Naive thymus-derived CD4-positive, alpha-beta T cell (primary cell): ENCODE measurements at places on chromosomes 5 and 9. TPM values are rescaled to one million over a fixed set of nuclear protein-coding genes. Genes with fewer than 3 reads are reported as not detected.

FNIP1 gene
- total RNA-seq = 30.6 TPM

MSMP gene
- total RNA-seq = not detected

- no peaks in the 10 kb centered on the region for H3K36me3 ChIP-seq
- H3K27ac ChIP-seq = no peak overlapping the region
- peaks cover 5% of the 10 kb centered on the region for H3K27me3 ChIP-seq
- no peak for DNase-seq
- peaks cover 13% of the 10 kb centered on the region for H3K4me1 ChIP-seq
- H3K4me3 ChIP-seq = no peak overlapping the region
Observed at GRCh38 chr5:132653716-132654115, 4.3 kb upstream of the IL13 start.

DNA sequence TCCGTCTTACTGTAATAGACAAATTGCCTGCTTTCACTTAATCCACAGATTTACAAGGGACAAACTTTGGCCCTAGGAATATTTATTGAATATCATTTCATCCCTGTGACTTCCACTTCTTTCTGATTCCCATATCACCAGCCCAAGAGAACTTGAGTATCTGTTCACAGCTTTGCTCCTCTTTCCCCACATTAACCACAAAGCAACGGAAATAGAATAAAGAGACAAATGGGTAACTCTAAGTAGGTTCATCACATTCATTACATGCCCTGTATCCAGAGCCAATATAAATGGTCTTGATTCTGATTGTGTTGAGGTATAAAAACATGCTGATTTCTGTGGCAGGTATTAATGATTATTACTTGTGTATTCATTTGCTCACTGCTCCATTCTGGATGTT lies 41.9 kb downstream of the TMEM252 start:
- H3K4me1 ChIP-seq = no peaks in the 10 kb centered on the region
- no peak overlapping the region for H3K4me3 ChIP-seq
- no peak for DNase-seq
- no peaks in the 10 kb centered on the region for H3K36me3 ChIP-seq

DNA sequence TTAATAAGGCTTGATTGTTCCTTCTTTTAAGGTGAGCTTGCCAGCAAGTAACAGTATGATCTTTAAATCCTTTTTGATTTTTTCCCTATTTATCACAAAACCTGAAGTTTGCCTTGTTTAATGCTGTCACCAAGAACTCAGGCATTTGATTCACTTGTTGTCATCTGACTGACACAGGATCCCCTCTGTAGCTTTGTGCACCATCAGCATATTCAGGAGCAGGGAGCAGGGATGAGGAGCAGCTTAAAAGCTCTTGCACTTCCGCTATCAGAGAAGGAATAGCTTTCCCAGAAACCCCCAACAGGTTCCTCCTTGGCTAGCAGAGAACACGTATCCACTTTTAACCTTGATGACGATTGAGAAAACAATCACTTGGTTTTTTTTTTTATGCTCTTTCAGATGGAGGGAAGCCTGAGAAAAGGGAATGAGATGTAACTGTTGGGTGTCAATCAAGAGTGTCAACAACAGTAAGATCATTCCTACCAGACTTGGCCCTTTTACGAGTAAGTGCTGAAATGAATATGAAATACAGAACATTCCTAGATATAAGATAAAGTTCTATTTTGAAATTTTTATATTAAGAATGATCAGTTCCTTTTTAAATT lies 433.1 kb upstream of the CDH18 start:
- H3K27ac ChIP-seq = no peak overlapping the region
- H3K36me3 ChIP-seq = no peaks in the 10 kb centered on the region
- H3K4me3 ChIP-seq = no peak overlapping the region
- DNase-seq = no peak
- no peaks in the 10 kb centered on the region for H3K27me3 ChIP-seq

DNA sequence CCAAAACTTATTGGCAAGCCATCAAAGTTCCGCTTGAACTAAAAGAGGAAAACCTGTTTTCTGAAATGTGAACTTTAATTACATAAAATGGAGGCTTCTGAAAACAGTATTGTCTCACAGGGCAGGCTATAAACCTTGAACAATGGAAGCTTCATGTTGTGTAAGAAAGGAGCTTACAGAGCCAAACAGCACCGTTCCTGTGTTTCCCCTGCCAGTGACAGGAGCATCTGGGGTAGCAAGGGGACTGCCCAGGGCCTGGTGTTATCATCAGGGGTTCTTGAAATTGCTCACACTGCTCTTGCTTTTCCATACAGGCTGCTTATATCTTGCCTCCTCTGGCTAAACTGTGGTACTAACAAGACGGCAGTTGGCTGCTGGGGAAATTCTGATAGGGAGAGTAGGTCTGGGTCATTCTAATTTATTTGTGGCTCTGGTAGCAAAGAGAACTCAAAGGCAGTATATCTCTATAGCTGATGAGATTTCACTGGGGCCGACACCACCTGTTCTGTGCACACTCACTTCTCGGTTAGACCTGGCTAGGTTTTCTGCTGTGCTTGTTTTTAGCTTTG lies 40.4 kb downstream of the BASP1 start:
- DNase-seq = no peak
- H3K27ac ChIP-seq = no peak overlapping the region
- no peaks in the 10 kb centered on the region for H3K36me3 ChIP-seq
- H3K4me3 ChIP-seq = no peak overlapping the region
- H3K27me3 ChIP-seq = no peaks in the 10 kb centered on the region

DNA sequence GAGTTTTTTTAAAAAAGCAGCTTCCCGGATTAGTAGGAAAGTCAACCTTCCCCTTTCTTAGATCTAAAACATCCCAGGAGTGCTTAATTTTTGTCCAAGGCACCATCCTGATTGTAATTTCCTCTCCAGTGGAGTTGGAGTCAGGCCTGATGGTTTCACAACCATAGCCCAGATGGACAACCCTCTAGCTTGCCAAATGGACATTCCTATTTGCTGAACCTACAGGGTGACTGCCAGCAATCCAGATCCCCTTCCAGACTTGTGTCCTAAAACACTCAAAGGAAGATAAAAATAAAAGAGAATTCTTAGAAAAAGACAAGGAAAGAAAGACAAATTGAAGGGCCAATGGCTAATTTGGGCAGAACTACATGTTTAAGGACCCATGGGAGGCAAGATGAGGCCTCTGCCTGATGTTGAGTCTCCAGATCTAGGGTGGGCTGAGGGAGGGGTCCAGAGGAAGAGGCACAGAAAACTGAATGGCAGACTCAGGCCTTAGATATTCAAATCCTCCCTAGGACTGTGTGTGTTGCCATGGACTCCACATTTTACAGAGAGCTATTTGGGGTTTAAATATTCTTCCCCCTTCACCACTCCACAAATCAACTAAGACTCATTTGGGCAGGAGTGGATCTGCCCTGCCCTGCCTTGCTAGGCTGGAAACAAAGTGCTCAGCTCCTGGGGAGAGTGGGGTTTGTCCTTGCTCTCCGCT lies 38.5 kb upstream of the SLC44A1 start:
- no peak overlapping the region for H3K4me3 ChIP-seq
- no peaks in the 10 kb centered on the region for H3K36me3 ChIP-seq
- no peak overlapping the region for H3K27ac ChIP-seq

DTWD2 gene
- total RNA-seq = 3.4 TPM

ASS1 gene
- total RNA-seq = 2.6 and 5.8 TPM in 2 replicates

GRCh38 chr5:79107020-79107796 lies 4.4 kb upstream of the BHMT start:
- no peak for DNase-seq
- no peak overlapping the region for H3K4me3 ChIP-seq
- peaks cover 5% of the 10 kb centered on the region for H3K27me3 ChIP-seq
- H3K4me1 ChIP-seq = no peaks in the 10 kb centered on the region
- no peaks in the 10 kb centered on the region for H3K36me3 ChIP-seq

GRCh38 chr5:160020266-160020770 lies 11.4 kb downstream of the TTC1 start:
- no peaks in the 10 kb centered on the region for H3K36me3 ChIP-seq
- no peak overlapping the region for H3K4me3 ChIP-seq
- no peak for DNase-seq
- H3K4me1 ChIP-seq = peaks cover 3% of the 10 kb centered on the region
- H3K27me3 ChIP-seq = no peaks in the 10 kb centered on the region
- no peak overlapping the region for H3K27ac ChIP-seq

- H3K36me3 ChIP-seq = no peaks in the 10 kb centered on the region
- H3K4me3 ChIP-seq = no peak overlapping the region
- H3K4me1 ChIP-seq = no peaks in the 10 kb centered on the region
- H3K27ac ChIP-seq = no peak overlapping the region
- no peak for DNase-seq
Observed at GRCh38 chr5:107580889-107581820, 89.6 kb downstream of the EFNA5 start.

GRCh38 chr9:254516-254915 lies 39.9 kb downstream of the DOCK8 start:
- H3K27ac ChIP-seq = no peak overlapping the region
- H3K4me1 ChIP-seq = no peaks in the 10 kb centered on the region
- no peaks in the 10 kb centered on the region for H3K36me3 ChIP-seq
- DNase-seq = no peak
- H3K27me3 ChIP-seq = no peaks in the 10 kb centered on the region

DNA sequence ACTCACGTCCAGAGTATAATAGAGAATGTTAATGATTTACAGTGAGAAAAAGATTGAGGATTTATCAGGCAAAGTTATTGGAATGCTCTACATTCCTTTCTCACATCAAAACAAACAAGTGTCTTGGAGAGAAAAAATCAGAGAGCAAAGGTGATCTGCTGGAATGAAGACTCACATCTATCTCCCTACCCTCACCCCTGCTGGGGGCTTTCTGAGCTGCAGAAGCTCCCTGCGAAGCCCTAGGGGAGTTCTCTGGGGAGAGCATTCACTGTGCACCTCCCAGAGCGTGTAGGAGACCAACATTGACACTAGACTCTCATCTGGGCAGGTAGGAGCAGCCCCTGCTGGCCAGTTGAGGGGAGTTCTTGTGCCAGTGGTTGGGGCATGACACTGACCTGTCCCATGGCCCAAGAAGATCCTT lies 76.6 kb upstream of the ADAMTS16 start:
- H3K27me3 ChIP-seq = no peaks in the 10 kb centered on the region
- no peaks in the 10 kb centered on the region for H3K36me3 ChIP-seq
- H3K27ac ChIP-seq = no peak overlapping the region
- DNase-seq = no peak

DNA sequence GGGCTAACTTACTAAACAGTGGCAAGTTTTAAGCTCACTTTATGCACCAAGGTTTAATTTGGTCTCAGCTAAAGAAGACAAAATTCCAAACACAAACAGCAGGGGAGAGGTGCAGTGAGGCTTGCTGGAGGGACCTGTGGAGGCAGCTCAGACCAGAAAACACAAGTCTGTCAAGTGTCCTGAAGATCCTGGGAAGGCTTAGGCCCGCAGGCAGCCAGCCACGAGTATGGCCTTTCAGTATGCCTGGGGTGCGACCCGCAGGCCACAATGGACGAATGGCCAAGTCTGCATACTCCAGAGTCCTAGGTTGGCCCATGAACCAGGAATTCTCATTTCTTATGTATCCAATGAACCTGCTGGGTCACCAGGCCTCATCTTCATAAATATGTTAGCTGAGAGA lies 9.3 kb downstream of the CCNI2 start:
- H3K27me3 ChIP-seq = no peaks in the 10 kb centered on the region
- peaks cover 8% of the 10 kb centered on the region for H3K36me3 ChIP-seq
- no peak overlapping the region for H3K27ac ChIP-seq
- H3K4me1 ChIP-seq = no peaks in the 10 kb centered on the region
- H3K4me3 ChIP-seq = no peak overlapping the region

WNT8A gene
- total RNA-seq = not detected

GRCh38 chr5:156677963-156678362 lies 172.1 kb upstream of the PPP1R2B start:
- no peaks in the 10 kb centered on the region for H3K27me3 ChIP-seq
- no peaks in the 10 kb centered on the region for H3K4me1 ChIP-seq
- no peak overlapping the region for H3K4me3 ChIP-seq
- DNase-seq = no peak

DNA sequence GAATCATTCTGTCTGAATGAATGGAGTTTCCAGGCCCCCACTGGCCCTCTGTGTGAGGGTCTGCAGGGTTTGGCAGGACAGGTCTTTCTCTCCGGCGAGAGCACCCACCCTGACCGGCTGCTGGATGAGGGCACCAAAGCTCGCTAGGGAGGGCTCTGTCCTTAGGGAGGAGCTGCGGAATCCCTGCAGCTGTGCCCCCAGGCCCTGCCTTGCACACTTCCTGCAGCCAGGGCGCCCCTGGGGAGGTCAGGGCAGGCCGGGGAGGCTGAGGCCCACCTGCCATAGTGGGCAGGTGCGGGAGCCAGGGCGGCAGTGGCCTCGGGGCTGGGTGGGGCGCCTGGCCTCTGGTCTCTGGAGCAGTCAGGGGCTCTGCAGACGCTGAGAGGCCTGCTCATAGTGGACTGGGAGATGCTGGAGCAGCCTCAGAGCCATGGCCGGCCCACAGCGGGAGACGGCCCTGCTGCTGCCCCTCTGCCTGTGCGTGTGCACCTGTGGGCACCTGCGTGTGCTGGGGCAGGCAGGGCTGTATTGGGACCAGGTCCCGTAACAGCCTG lies 36.1 kb downstream of the EXOC3 start:
- H3K27me3 ChIP-seq = peaks cover 3% of the 10 kb centered on the region
- no peak overlapping the region for H3K27ac ChIP-seq
- no peak overlapping the region for H3K4me3 ChIP-seq
- no peaks in the 10 kb centered on the region for H3K36me3 ChIP-seq

PHYHD1 gene
- 1.5 TPM for total RNA-seq

ZCCHC10 gene
- 18.2 TPM for total RNA-seq

ARL14EPL gene
- not detected for total RNA-seq

DNA sequence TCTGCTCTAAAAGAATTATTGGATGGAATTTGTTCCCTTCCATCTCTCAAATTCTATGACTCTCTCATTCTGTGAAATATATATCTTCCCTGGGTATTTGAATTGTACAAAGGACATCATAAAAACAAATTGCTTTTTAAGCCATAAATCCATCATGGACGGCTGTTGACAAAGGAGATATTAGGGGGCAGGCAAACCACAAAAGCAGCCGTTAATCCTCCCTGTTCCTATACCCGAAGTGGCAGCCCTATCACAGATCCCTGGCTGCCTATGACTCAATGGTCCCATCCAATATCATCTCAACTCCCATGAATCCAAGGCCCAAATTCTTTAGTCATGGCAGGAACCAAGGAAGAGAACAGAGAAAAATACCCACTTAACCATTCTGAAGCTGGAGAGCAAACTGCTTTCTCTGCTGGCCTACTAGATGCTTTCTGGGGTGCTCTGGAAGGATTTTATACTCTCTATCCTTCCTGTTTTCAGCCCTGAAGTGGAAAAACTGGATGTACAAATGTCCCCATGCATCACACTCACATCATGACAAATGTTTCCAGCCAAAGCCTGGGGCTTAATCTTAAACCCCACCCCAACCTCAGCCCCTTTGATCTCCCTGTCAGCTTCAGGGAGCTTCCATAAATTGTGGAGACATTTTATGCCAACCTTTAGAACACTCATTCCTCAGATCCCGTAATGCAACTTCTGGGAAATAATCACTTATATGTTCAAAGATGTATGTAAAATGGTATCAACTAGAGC lies 59.5 kb downstream of the FAM114A2 start:
- DNase-seq = no peak
- H3K27ac ChIP-seq = no peak overlapping the region
- H3K27me3 ChIP-seq = no peaks in the 10 kb centered on the region
- no peaks in the 10 kb centered on the region for H3K36me3 ChIP-seq
- no peaks in the 10 kb centered on the region for H3K4me1 ChIP-seq
